ENCODE measurements at places on chromosomes 12 and 14. TPM values are rescaled to one million over a fixed set of nuclear protein-coding genes. Genes with fewer than 3 reads are reported as not detected.

Gene ACSM4
- total RNA-seq: not detected

Gene SERPINA1
- 0.07 TPM for total RNA-seq

Gene LEMD3
- total RNA-seq: 17.7 TPM

Gene GPD1
- not detected for total RNA-seq

Gene PTPN6
- total RNA-seq: 3.4 TPM

Gene ERBB3
- 1.1 TPM for total RNA-seq

Gene SPIC
- not detected for total RNA-seq

Gene PRPF40B
- 7.9 TPM for total RNA-seq

Gene LUM
- total RNA-seq: 18.5 TPM

Gene OTX2
- not detected for total RNA-seq

Gene RNF31
- total RNA-seq: 32.0 TPM

Gene ABHD12B
- total RNA-seq: not detected

Gene FOXN4
- total RNA-seq: not detected

Gene SLC25A21
- 2.0 TPM for total RNA-seq

Gene GNB3
- 1.5 TPM for total RNA-seq

Gene OR10G2
- total RNA-seq: not detected

Gene DBX2
- not detected for total RNA-seq

Gene TMEM229B
- total RNA-seq: 0.20 TPM

Gene LRIG3
- 13.0 TPM for total RNA-seq

Gene ITPR2
- total RNA-seq: 5.5 TPM

Gene REP15
- 0.23 TPM for total RNA-seq

Gene KLRG1
- 0.67 TPM for total RNA-seq

Gene PTPRQ
- 0.17 TPM for total RNA-seq

Gene SLC38A4
- 0.46 TPM for total RNA-seq

Gene CEBPE
- total RNA-seq: not detected

Gene CIDEB
- total RNA-seq: not detected

Gene PTPN21
- 3.8 TPM for total RNA-seq

Measured in NCI-H460 (cell line).